ENCODE measurements at places on chromosomes 16 and 17.

GRCh38 chr17:38430316-38430715 lies 2.1 kb downstream of the ARHGAP23 start:
- no peak for DNase-seq

GRCh38 chr17:66450008-66450851 lies 147.8 kb downstream of the PRKCA start:
- no peak for DNase-seq

DNA sequence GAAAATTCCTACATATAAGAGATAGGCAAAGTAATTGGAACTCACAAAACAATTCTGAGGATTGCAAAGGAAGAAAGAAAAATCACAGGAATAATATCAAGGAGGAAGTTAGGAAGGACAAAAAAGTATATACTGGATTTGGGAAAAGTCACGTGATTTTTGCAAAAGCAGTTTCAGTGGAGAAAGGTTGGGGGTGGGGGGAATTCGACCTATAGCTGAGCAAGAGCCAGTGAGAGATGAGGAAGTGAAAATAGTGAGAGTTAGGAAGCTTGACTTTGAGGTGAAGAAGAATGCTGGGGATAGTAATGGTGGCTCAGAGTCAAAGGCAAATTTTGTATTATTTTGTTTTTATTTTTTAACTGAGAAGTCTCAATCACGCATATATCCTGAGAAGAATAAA lies 438.0 kb upstream of the PMFBP1 start:
- no peak for DNase-seq

GRCh38 chr17:11578998-11579397 lies 19.3 kb upstream of the DNAH9 start:
- no peak for DNase-seq

DNA sequence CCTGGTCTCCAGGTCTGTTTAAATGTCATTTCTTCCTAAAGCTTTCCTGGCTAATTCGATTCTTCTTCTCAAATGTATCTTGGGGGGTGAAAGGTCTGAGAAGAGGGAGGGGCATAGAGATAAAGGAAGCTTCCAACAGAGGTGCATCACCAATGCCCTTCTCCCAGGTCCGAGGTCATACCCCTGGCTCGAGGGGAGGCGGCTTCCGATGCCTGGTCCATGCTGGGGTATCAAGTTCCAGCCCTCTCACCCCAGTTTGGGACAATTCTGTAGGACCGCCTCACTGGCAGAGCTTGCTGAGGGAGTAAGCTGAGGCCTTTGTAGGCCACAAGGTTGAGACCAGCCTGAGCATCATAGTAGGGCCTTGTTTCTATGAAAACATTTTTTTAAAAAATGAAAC lies 10.3 kb upstream of the CEP20 start:
- no peak for DNase-seq
